ENCODE measurements at places on chromosomes 7 and 10.

GRCh38 chr10:129371541-129371940 is 95.5 kb upstream of the MGMT start:
- DNase-seq: no peak

DNA sequence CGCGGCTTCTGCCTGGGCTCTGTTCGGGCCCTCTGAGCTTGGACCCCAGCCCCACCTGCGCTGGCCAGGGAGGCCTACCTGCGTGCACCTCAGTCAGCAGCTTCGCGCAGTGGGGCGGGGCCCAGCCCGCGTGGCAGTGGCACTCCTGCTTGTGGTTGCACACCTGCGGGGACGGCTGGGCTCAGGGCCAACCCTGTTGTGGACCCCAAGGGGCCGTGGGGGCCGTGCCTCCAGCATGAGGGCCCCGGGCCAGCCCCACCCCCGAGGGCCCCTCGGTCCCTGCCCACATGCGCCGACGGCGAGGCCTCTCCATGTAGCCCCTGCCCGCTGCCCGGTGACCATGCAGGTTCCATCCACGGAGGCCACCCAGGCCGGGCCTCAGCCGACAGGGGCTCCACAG is 7.3 kb downstream of the ADAM8 start:
- no peak for DNase-seq

GRCh38 chr10:67119651-67120050 is 193.8 kb downstream of the LRRTM3 start:
- DNase-seq: no peak

GRCh38 chr10:131024259-131025131 is 287.0 kb downstream of the TCERG1L start:
- DNase-seq: no peak

DNA sequence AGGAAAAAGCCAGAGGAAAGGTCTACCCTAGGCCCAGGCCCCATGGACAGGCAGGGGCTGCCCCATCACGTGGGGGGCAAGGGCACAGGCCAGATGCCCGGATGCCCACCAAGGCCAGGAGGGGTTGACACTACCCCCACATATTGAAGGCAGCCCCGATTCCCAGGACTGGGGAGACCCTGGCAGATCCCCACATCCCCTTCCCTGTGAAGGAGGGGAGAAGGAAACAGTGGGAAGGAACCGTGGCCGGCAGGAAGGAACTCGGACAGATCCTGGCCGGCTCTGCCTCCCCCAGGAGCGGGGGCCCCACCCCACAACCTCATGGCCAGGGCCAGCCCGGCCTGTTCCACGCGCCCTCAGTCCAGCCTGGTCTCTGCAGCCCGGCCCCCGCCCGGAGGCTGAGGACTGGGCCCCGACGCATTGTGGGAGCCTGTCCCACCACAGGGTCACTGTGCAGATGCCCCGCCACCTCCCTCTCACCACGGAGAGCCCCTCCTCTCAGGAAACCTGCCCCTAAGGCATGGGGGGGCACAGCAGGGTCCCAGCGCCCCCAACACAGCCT is 41.3 kb downstream of the PAPOLB start:
- no peak for DNase-seq

GRCh38 chr7:129436335-129436923 is 2.2 kb downstream of the STRIP2 start:
- no peak for DNase-seq

DNA sequence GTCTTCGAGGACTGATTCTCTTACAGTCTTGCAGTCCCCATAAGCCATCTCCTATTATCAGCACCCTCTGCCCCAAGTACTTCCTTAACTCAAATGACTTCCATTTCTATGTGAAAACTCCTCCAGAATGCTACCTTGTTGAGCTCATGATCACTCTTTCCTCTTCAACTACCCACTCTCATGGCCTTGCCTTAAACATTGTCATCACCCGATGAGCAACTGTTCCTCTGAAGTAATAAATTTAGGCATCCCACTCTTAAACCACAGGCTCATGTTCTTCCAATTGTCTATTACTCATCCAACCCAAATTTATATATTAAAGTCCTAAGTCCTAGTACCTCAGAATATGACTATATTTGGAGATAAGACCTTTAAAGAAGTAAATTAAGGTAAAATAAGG is 152.9 kb downstream of the C1GALT1 start:
- DNase-seq: no peak

DNA sequence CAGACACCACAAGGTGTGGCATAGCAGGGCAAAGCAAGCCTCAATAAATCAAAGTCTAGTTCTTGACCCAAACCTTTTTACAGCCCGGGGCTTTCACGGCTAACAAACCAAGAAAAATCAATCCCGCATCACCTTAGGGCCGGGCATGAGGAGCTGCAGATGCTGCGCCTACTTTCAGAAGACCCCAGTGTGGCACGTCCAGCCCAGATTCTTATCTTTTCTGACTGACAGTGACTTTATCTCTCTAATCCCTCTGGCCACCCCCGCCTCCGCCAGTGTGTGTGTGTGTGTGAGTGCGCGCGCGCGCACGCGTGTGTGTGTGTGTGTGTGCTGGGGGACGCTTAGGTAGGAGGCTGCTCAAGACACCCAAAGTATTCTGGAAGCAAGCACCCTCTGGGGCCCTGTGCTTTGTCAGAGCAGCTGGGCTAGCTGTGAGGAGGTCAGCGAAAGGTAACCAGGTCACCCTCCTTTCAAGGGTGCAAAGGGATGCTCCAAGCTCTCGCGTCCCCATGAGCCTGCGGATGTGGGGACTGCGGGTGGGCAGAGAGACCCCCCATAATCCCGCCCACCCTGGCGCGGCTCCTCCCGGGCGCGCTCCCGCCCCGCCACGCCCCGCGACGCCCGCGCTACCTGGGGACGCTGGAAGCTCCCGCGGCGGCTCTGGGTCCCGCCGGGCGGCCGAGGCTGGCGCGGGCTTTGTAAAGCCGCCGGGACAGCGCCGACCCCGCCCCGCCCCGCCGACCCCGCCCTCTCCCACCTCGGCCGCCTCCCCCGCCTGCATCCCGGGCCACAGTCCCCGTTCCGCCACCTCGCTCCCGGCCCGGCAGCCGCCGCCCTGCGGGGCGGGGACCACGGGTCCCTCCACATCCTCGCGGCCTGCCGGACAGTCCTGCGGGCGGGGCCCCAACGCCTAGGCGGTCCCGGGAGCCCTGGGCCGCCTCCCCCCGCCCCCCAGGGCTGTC is 57.1 kb upstream of the RHOBTB1 start:
- no peak for DNase-seq

- no peak for DNase-seq
Measured at GRCh38 chr7:123437447-123437995, 96.9 kb downstream of the IQUB start.

- DNase-seq: no peak
Measured at GRCh38 chr7:35003679-35004303, 33.5 kb downstream of the DPY19L1 start.

- DNase-seq: no peak
Measured at GRCh38 chr10:103578782-103579382, 85.4 kb downstream of the NEURL1 start.

DNA sequence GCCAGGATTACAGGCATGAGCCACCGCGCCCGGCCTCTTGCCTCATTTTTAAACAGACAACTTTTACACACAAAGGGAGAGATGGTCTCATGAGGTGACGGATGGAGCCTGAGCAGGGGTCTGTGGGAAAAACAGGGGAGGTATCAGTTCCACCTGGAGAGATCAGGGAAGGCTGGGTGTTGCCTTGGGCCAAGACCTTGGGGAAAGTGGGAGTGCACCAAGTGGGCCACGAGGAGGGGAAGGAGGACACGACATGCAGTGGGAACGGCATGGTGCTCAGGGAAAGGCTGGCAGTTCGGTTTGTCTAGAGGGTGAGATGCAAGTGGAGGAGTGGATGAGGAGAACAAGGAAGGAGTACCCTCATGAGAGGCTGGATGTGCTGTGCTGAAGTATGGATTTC is 8.9 kb upstream of the ZNF777 start:
- no peak for DNase-seq

GRCh38 chr10:11667756-11668155 is 56.3 kb upstream of the USP6NL start:
- no peak for DNase-seq

DNA sequence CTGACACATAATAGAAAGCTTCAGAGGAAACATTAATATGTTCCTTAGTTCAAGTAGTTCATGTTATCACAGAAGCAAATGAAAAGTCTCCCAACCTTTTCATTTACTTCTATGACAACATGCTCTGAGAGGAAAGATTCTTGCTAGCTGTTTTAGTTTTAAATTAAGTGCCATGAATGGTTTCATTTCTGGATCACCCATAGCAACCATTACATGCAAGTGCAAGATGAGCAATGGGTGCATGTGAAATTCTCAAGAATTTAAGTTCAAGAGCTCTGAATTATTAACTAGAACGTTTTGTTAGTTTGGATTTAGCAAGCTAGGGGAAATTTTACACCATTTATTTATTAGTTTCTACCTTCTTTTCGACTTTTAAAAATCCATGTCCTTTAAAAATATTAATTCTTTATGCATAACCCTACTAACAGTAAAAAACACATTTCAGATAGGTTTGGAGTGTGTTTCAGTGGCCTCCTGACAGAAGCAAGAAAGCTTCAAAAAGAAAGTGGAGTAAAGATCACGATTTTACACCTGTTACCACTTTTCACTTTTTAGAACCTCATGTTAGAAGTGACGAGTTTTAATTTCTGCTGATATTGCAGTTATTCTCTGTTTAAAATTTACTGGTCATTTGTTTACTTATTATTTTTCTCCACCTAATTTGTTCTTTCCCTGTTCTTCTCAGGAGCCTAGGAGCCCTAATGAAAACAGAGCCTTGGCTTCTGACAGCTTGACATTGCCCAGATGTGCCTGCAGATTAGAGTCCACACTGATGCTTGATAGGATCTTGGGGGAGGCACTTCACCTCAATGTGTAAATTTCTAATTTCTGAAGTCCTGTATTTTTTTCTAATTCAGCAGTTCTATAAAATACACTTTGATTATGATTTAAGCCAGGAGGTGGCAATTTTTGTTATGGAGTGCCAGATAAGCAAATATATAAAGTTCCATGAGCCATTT is 995.3 kb upstream of the PHF14 start:
- DNase-seq: no peak

- no peak for DNase-seq
Measured at GRCh38 chr7:2108501-2109250, 124.1 kb downstream of the MAD1L1 start.

DNA sequence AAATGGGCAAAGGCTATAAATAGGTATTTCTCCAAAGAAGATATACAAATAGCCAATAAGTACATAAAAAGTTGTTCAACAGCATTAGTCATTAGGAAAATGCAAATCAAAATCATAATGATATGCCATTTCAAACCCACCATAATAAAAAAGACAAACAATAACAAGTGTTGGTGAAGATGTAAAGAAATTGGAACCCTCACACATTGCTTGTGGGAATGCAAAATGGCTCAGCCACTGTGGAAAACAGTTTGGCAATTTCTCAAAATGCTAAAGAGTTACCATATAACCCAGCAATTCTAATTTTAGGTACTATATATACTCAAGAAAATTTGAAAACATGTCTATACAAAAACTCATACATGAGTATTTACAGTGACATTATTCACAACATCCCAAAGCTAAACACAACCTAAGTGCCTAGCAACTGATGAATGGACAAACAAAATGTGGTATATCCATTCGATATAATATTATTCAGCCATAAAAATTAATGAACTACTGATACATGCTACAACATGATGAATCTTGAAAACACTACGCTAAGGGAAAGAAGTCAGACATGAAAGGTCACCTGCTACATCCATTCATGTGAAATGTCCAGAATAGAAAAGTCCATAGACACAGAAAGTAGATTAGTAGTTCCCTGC is 55.6 kb downstream of the CHCHD3 start:
- no peak for DNase-seq

GRCh38 chr10:92722349-92722748 is 32.6 kb downstream of the HHEX start:
- DNase-seq: no peak

- no peak for DNase-seq
Measured at GRCh38 chr7:156334636-156335035, 305.9 kb upstream of the RNF32 start.

- DNase-seq: no peak
Measured at GRCh38 chr7:20305726-20306125, 25.0 kb upstream of the ITGB8 start.

- no peak for DNase-seq
Measured at GRCh38 chr7:45892407-45893035, 4.2 kb downstream of the IGFBP1 start.

- DNase-seq: no peak
Measured at GRCh38 chr10:118373786-118374185, 31.7 kb upstream of the FAM204A start.

- no peak for DNase-seq
Measured at GRCh38 chr10:30494558-30494957, 60.6 kb downstream of the MAP3K8 start.

DNA sequence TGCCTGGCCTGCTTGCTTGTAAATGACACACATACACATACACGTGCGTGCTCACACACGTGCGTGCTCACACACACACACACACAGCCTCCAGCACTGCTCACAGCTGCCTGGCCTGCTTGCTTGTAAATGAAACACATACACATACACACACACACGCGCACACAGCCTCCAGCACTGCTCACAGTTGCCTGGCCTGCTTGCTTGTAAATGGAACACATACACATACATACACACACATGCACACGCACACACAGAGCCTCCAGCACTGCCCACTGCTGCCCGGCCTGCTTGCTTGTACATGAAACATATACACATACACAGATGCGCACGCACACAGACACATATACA is 397.2 kb downstream of the PLXNA4 start:
- no peak for DNase-seq

- DNase-seq: no peak
Measured at GRCh38 chr7:90298145-90299038, 22.7 kb downstream of the FAM237B start.

- DNase-seq: no peak
Measured at GRCh38 chr7:155448632-155449007, 9.3 kb upstream of the EN2 start.

DNA sequence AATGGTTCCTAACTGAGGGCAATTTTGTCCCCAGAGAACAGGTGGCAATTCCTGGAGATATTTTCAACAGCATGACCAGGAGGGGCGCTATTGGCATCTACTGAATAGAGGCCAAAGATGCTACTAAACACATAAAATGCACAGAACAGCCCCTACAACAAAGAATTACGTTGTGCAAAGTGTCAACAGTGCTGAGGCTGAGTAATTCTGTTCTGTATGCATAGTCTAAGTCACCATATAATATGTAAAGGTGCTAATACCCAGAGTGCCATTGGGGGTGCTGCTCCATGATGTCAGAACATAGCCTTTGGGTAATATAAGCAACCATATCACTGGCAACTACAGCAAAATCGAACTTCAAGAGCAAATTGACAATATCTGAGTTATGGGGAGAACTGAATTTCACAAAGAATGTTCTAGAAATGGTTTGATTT is 213.3 kb upstream of the PHYHIPL start:
- DNase-seq: no peak

GRCh38 chr10:98636921-98637329 is 190.2 kb upstream of the HPS1 start:
- DNase-seq: no peak

- no peak for DNase-seq
Measured at GRCh38 chr10:614139-614711, 75.2 kb downstream of the DIP2C start.
